ENCODE measurements at places on chromosomes 12 and 14.

GRCh38 chr12:110002676-110003515 lies 3.7 kb downstream of the ANKRD13A start:
- DNase-seq, result peak; percentile 69

GRCh38 chr12:122747224-122748135 lies 5.1 kb upstream of the DENR start:
- peak; percentile 75 for DNase-seq

GRCh38 chr12:2120982-2121758 lies 68.4 kb downstream of the CACNA1C start:
- DNase-seq, result no peak

GRCh38 chr14:36818794-36819384 lies 157.2 kb downstream of the PAX9 start:
- no peak for DNase-seq

GRCh38 chr12:24815114-24815423 lies 133.8 kb downstream of the BCAT1 start:
- DNase-seq, result no peak

GRCh38 chr14:58808828-58809227 lies 171.1 kb downstream of the DACT1 start:
- no peak for DNase-seq

DNA sequence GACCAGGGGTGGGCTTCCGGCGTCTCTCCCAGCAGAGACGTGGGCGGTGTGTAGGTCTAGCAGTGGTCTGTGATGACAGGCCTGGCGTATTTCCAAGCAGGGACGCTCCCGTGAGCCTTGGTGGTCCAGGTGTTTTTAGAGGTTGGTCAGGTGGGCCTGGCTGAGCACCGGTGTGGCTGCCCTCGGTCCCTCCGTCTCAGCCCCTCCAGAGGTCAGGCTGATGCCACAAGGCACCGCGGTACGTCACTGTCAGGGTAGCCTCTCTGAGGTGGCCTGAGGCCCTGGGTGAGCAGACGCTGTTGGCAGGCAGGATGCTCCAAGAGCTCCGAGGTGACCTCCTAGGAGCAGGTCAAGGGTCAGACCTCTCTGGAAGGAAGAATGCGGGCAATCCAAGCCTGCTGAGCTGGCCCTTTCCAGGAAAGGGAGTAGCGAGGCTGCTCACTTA lies 13.6 kb downstream of the MTA1 start:
- DNase-seq, result no peak

DNA sequence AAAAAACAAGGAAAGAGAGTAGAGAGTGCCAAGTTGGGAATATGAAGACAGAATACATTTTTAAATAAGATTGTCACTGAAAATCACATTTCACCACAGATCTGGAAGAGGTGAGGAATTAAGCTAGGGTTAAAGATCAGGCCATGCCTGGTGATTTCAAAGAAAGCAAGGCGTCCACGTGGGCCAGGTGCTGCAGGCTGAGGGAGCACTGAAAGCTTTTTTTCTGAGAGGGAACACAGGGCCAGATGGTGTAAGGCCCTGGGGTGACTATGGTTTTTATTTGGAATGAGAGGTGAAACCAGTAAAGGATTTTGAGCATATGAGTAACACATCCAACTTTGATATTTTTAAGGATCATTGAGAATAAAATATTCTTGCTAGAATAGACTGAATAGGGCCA lies 20.9 kb downstream of the SYT1 start:
- no peak for DNase-seq

GRCh38 chr12:58368001-58368400 lies 426.6 kb downstream of the ATP23 start:
- DNase-seq, result no peak

- no peak for DNase-seq
Observed at GRCh38 chr14:73613419-73613963, 1.2 kb downstream of the ACOT6 start.

- no peak for DNase-seq
Observed at GRCh38 chr12:131528144-131528543, 182.7 kb upstream of the SFSWAP start.

DNA sequence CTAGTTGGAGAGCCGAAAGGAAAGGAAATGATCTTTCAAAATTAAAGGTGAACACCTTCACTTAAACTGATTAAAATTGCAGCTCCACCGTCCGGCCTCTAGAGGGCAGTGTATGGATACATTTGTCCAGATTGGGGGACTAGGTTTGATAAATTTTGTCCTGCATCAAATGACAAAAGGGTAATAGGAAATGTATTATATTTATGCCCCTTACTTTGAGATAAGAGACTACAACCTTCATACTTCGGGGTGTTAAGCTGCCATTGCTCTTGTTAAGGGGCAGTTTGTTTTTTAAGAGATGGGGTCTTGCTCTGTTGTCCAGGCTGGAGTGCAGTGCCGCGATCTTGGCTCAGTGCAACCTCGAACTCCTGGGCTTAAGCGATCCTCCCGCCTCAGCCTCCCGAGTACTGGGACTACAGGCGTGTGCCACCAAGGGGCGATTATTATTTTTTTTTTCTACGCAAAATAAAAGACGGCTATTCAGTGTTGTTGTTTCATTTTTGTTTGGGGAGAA lies 818 bp upstream of the SUOX start:
- peak; percentile 46 for DNase-seq

DNA sequence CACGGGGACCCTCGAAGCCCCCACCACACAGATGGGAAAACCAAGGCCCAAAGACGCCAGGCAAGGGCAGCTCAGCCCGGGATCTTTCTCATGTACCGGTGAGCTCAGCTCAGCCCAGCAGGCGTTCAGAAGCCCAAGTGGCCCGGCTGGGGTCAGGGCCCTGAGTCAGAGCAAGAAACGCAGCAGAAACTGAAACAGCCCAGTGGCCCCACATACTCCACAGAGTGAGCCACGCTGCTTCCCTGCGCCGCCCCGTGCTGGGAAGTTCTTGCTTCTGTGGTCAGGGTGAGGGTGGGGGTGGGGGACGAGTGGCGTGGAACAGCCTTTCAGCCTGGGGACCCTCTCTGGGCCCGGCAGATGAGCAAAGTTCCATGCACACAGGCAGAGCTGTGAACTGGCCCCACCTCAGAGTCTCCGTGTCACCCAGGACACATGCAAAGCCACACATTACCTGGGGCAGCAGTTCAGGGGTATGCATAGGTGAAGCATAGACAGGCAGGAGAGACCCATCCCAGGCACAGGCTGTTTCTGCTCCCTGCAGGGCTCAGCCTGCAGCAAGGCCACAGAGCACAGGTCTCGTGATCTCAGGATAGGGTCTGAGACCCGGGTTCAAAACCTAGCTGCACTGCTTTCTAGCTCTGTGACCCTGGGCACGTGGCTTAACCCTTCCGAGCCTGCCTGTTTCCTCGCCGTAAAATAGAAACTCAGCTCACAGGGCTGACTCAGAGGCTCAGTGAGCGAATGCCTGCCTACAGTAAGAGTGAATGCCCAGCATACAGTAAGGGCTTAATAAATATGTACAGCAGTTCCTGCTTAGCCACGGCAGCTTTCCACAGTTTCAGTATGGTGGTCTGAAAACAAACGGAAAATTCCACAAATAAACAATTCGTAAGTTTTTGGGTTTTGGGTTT lies 21.6 kb downstream of the NCOR2 start:
- DNase-seq, result no peak

- DNase-seq, result no peak
Observed at GRCh38 chr12:46560089-46560488, 187.5 kb upstream of the SLC38A2 start.

DNA sequence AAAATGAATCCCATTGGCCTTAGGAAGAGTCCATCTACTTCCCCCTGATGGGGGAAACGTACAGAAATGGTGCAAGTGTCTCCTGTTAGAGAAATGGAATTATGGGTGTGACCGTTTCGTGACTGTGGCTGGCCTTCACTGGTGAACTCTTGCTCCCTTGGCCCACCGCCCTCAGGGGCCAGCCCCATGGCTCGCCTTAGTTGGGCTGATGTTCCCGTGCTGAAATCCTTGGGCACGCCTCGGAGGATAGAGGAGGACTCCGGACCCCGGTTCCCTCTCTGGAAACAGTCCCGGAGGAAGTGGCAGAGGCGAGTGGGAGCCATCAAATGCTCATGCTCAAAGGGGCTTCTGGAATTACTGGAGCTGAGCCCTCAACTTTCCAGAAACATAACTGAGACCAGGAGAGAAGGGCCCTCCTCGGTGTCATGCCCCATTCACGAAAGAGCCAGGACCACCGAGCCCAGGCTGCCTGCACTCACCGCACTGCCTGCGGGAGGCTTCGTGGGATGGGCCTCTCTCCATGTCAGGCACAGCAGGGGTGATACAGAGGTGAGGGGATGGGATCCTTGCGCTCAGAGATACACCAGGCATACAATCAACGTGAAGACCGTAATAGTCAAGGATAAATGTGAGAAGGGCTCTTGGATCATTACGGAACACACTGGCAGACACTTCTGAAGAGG lies 10.1 kb upstream of the CACNA2D4 start:
- DNase-seq, result no peak

DNA sequence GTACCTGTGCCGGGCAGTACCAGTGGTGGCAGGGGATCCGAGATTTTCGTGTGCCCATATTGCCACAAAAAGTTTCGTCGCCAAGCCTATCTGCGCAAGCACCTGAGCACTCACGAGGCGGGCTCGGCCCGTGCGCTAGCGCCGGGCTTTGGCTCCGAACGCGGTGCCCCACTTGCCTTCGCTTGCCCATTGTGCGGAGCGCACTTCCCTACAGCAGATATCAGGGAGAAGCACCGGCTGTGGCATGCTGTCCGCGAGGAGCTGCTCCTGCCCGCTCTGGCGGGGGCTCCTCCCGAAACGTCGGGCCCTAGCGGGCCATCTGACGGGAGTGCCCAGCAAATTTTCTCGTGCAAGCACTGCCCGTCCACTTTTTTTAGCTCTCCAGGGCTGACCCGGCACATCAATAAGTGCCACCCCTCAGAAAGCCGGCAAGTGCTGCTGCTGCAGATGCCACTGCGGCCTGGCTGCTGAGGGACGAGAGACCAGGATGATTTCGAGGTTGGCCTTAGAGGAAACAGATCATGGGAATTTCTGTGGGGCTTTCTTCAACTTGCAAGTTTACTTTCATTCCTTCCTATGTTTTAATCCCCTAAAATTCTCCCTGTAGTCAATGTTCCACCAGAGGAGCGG lies 1.6 kb downstream of the INSM2 start:
- no peak for DNase-seq

GRCh38 chr12:56758728-56759262 lies 4.3 kb upstream of the HSD17B6 start:
- DNase-seq, result no peak

- DNase-seq, result peak; percentile 84
Observed at GRCh38 chr14:39247256-39247655, 13.5 kb downstream of the MIA2 start.

DNA sequence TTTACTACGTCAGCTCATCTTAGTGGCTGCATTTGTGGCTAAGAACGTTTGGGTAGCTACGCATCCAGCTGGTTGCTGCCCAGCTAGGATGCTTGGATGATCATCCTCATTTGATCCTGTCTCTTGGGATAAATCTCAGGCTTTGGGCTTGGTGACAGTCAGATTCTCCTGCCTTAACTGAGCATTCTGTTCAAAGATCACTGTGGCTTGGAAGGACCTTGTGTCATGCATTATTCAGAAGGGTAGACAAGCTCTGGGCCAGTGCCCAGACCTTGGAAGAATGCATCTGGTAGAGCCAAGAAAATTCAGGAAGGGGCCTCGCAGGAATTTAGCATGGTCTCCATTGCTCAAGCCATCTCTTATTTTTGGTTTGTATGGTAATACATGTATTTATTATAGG lies 188.4 kb downstream of the NRXN3 start:
- DNase-seq, result no peak

Data from foreskin keratinocyte (primary cell).